ENCODE measurements at places on chromosomes 12 and 14. TPM values are rescaled to one million over a fixed set of nuclear protein-coding genes. Genes with fewer than 3 reads are reported as not detected.

GPD1 gene
- not detected for total RNA-seq

AVPR1A gene
- not detected for total RNA-seq

DHRS2 gene
- total RNA-seq: not detected

TCL1B gene
- not detected for total RNA-seq

FAM90A1 gene
- total RNA-seq: not detected

RFC5 gene
- 8.6 TPM for total RNA-seq

MYO1H gene
- not detected for total RNA-seq

BIN2 gene
- not detected for total RNA-seq

LALBA gene
- not detected for total RNA-seq

KLRC2 gene
- not detected for total RNA-seq

MIA2 gene
- 11.9 TPM for total RNA-seq

GNB3 gene
- total RNA-seq: 1.7 TPM

SMARCD1 gene
- total RNA-seq: 40.6 TPM

SYCP3 gene
- not detected for total RNA-seq

ZNF10 gene
- total RNA-seq: 14.4 TPM

KICS2 gene
- 7.1 TPM for total RNA-seq

RTL1 gene
- total RNA-seq: not detected

SVOP gene
- not detected for total RNA-seq

CLEC1B gene
- not detected for total RNA-seq
